NCI-H1417 (cell line): ENCODE measurements at places on chromosomes 5 and 9.

DNA sequence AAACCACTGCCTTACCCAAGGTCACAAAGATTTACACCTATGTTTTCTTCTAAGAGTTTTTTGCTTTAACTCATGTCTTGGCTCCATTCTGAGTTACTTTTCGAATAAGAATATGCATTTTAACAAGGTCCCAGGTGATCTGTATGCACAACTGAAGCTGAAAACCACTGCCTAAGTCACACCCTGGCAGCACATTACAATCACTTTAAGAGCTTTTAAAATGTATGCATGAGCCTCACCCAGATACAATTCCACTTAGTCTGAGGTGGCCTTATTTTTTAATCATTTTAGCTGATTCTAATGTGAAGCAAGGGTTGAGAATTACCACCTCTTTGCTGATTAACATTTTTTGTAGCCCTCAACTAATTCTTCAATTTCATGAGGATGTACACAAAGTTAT is 29.5 kb downstream of the IDNK start:
- DNase-seq: no peak

DNA sequence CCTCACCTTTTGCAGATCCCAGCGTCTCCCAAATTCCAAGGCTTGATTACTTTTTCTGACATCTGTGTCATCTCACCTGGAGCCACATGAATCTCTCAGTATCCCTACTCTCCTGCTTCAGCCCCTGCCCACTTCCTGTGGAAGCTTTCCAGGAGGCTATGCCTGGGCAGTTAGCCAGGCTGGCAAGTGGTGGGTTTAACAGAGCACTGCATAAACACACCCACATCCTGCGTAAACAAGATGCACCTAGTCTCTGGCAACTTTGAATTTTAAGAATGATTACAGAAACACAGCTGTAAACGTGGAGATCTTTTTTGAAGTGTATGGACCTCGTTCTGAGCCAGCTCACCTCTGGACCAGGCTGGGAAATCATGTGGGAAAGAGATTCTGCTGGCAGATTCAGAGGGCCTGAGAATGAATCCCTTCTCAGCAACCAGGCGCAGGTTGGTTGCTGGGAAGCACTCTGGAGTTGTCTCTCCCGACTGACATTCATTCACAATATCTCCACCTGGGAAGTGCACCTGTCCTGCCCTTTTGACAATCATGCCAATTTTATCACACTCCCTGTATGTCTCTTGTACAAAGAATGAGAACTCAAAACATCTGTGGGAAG is 55.7 kb upstream of the FANCC start:
- DNase-seq: peak; percentile 56

DNA sequence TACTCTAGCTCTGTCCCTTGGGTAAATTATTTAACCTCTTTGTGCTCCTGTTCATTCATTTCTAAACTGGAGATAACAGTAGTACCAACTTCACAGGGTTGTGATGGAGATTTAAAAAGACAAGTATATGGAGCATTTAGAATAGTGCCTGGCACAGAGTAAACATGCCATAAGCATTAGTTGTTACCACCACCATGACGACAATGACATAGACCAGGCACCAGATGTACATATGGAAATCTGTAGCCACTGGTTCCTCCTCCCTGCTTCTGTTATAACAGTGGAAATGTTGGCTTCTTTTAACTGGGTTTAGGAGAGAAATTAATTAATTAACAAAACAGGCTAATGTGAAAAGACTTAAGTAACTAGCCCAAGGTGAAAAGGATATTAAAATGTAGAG is 217.5 kb downstream of the DENND1A start:
- DNase-seq: no peak

DNA sequence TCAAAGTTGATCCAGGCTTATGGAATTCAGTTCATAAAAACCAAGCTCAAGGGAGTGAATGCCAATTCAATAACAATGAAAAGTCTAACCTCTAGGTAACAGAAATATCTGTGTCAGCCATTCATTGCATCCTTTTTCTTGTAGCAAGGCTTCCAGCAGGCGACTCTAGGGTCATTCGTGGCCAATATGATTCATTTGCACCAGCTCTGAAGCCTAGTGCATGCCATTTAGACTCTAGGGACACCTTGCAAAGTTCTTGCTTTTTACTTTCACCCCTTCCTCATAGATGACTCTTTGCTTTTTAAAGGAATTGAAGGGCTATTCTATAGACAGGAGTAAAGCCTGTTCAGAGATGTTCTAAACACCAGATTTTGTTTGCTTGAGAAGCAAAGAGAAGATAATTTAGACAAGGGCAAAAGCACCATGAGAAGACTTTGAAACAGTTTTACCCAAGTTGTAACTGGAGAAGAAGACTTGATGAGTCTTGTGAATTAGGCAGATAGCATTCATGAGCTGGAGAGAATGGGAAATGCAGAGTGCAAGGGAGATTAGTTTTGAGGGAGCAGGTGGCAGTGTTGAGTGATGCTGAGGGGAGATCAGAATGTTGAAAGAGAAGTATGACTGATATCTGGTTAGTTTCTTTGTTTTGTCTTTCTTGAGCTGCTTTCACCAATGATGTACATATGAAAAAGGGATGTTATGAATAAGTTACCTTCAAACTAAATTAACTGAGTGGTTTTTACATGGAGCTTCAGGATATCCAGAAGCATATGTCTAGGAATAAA is 94.5 kb downstream of the F2RL2 start:
- DNase-seq: no peak

DNA sequence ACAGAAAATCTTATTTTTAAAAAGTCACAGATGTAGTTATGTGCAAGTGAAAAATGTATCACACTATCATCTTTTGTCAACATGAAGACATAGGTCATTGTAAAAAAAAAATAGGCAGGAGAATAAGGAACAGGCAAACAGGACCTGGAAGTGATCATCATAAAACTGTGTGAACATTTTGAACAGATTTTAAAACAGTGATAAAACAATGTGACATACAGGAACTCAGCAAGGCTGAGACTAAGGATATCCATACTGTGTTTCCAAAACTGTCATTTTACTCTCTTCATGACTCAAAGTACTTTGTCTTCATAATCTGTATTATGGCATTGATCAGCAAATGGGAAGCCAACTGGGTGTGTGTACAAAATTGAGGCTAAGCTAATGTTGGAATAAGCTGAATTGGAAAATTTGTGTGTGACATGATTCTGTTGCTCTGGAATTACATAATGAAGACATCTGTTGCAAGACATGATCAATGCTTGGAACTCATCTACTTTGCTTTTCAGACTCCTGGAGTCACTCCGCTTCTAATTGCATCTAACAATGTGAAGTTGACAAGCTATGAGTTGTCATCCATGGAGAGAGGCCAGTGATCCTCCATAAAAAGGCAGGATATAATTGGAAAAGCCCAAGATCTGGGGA is 978.7 kb upstream of the NUDT12 start:
- no peak for DNase-seq

GRCh38 chr9:20610591-20610990 is 11.7 kb downstream of the MLLT3 start:
- no peak for DNase-seq

DNA sequence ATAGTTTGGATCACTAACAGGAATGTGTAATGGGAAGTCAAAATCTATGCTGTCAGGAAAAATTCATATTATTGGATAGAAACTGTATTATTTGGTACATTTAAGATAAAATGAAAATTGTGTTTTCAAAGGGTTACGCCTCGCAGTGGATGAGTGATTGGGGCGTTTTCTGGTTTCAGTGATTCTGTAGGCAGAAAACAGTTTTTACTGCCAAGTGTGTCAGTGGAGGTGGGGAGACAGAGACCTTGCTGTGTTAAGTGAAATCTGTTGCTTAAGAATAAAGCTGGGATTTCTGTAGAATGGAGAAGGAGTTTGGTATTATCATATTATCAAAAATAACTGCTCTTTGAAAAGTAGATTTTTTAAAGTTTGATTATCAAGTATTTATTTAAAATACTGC is 69.7 kb downstream of the GHR start:
- no peak for DNase-seq

DNA sequence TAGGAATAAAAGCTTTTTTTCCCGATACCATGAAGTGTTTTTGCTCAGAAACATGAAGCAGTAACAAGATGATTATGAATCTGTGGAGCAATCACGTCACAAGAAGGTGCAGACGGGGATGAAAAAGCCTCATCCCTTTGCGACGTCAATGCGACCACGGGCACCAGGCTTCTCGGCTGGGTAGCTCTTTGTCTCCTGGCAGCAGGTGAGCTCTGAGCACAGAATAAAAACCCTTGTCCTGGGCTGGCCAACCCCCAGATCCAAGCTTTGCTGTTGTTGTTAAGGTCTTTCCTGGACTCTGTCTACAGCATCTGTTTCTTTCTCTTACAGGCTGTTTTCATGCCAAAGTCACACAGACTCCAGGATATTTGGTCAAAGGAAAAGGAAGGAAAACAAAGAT is 113.8 kb downstream of the ANKRD18B start:
- no peak for DNase-seq

DNA sequence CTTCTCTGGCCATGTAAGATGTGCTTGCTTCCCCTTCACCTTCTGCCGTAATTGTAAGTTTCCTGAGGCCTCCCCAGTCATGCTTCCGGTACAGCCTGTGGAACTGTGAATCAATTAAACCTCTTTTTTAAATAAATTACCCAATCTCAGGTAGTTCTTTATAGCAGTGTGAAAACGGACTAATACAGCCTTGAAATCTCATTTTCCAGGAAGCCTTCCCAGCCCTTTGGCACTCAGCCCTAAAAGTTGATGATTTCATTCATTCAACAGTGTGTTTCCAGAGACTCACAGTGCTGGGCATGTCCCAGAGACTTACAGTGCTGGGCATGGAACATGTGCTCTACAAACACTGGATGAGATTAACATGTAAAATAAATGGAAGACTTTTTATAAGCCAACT is 135.8 kb downstream of the DCP2 start:
- no peak for DNase-seq

DNA sequence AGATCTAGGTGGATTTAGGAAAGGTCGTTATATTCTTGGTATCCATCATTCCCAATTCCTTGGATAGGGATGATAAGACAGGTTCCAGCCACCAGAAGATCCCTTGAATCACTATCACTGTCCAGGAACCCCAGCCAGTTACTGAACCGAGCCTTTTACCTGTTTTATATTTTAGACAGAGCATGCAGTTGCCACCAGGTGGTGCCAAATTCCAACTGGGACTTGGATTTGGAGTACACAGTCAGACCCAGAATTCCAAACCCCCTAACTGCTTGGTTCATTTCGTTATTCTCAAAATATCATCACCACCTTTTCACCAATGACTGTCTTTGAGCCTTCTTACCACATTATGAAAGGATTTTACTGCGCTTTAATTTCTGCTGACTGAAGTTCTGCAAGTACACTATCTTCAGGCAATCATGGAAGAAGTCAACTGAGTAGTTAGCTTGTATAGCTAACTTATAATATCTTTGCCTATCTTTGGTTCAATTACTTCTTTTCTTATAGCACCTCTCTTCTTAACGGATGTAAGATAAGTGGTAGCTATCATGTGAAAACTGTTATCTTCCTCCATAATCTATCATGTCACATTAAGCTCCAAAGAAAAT is 191.8 kb downstream of the PRR16 start:
- peak; percentile 2 for DNase-seq

GRCh38 chr9:89658931-89659330 is 54.1 kb downstream of the GADD45G start:
- no peak for DNase-seq

DNA sequence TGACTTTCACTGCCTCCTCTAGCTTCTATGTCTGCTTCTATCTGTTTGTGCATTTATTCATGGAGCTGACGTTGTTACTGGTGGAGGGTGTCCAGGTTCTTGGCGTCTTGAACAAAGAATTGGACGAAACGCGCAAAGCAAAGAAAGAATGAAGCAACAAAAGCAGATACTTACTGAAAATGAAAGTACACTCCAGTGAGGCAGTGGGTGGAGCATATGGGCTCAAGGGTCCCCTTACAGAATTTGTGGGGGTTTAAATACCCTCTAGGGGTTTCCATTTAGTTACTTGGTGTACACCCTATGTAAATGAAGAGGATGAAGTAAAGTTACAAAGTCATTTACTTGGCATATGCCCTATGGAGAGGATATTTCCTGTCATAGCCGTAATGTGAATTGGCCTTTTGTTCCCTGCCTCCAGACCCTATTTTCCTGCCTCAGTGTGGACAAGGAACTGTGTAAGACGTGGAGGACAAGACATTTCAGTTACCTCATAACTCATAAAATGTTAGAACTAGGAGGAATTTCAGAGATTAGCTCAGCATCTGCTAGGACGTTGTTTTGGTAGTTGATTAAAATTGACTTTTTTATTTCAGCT is 3.1 kb downstream of the POLR3G start:
- no peak for DNase-seq

GRCh38 chr5:178323961-178324360 is 91.4 kb upstream of the PHYKPL start:
- DNase-seq: no peak

DNA sequence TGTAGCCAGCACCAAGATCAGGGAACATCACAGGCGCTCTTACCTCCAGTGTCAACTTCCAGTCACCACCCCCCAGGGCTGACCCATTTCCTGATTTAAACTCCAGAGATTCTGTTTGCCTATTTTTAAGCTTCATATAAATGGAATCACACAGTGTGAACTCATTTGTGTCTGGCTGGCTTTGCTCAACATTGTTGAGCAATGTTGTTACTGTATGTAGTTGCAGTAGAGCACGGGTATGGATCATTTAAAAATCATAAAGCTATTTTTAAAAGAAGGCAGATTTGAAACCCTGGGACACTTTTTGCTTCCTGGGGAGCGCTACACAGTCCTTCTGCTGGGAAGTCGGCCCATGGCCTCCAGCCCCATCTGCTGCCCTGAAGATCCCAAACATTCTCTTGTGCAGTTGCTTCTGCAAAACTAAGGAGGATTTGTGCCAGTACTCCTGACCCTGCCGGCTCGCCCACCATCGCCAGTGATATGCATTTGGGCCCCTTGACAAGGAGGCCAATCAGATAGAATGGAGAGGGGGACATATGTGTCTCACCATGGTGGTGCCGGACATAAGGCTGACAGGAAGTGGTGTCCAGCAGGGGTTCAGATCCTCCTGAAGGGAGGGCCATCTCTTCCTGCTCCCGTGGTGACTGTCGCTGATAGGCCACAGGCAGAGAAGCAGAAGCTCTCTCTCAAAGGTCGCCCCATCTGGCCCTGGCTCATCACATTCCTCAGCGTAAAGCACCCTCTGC is 13.3 kb downstream of the DCANP1 start:
- DNase-seq: no peak

DNA sequence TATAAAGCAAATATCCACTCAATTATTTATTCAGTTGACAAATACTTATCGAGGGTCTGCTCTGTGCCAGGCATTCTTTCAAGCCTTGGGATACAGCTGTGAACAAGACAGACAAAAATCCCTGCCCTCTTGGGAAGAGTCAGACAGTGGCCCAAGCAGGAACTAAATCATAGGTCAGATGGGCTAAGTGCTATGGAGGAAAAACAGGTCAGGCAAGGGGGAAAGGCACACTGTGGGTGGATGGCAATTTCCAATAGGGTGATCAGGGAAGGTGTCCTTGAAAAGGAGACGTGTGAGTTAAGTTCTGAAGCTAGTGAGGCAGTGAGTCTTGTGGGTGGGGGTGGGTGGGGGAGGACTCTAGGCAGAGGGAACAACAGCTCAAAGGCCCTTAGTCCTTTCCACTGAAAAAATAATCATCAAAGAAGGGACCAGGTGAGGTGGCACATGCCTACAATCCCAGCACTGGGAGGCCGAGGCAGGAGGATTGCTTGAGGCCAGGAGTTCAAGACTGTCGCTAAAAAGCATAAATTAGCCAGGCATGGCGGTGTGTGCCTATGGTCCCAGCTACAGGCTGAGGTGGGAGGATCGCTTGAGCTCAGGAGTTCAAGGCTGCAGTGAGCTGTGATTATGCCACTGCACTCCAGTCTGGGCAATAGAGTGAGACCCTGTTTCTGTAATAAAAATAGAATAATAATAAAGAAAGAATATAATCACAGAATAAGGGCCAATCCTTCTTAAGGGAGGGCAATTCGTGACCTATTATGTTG is 95.2 kb upstream of the CPEB4 start:
- no peak for DNase-seq

- no peak for DNase-seq
These were observed 532.8 kb upstream of the KLF4 start for GRCh38 chr9:108022246-108022935.
